Osteoblast (primary cell): ENCODE measurements at places on chromosomes 5 and 9. TPM values are rescaled to one million over a fixed set of nuclear protein-coding genes. Genes with fewer than 3 reads are reported as not detected.

GCNT4 gene
- total RNA-seq: 2.5 and 2.7 TPM in 2 replicates

GFPT2 gene
- 30.4 and 39.5 TPM in 2 replicates for total RNA-seq

GRCh38 chr5:107724642-107725041 is 53.9 kb upstream of the EFNA5 start:
- H3K27me3 ChIP-seq: no peaks in the 10 kb centered on the region
- no peak overlapping the region for H3K27ac ChIP-seq
- H3K4me3 ChIP-seq: no peak overlapping the region
- no peak for DNase-seq
- no peaks in the 10 kb centered on the region for H3K36me3 ChIP-seq

GRCh38 chr9:121196389-121196788 is 5.3 kb downstream of the RAB14 start:
- DNase-seq: no peak
- peaks cover 63% of the 10 kb centered on the region for H3K4me1 ChIP-seq
- no peaks in the 10 kb centered on the region for H3K36me3 ChIP-seq

GRCh38 chr9:107404161-107404560 is 85.4 kb downstream of the KLF4 start:
- H3K36me3 ChIP-seq: no peaks in the 10 kb centered on the region
- H3K27me3 ChIP-seq: peaks cover 20% of the 10 kb centered on the region
- H3K4me3 ChIP-seq: no peak overlapping the region

- no peak overlapping the region for H3K27ac ChIP-seq
- H3K4me1 ChIP-seq: peaks cover 10% of the 10 kb centered on the region
- no peaks in the 10 kb centered on the region for H3K36me3 ChIP-seq
- no peak for DNase-seq
- no peaks in the 10 kb centered on the region for H3K27me3 ChIP-seq
- H3K4me3 ChIP-seq: no peak overlapping the region
Observed at GRCh38 chr9:78930281-78930680, 633.4 kb downstream of the PSAT1 start.

DNA sequence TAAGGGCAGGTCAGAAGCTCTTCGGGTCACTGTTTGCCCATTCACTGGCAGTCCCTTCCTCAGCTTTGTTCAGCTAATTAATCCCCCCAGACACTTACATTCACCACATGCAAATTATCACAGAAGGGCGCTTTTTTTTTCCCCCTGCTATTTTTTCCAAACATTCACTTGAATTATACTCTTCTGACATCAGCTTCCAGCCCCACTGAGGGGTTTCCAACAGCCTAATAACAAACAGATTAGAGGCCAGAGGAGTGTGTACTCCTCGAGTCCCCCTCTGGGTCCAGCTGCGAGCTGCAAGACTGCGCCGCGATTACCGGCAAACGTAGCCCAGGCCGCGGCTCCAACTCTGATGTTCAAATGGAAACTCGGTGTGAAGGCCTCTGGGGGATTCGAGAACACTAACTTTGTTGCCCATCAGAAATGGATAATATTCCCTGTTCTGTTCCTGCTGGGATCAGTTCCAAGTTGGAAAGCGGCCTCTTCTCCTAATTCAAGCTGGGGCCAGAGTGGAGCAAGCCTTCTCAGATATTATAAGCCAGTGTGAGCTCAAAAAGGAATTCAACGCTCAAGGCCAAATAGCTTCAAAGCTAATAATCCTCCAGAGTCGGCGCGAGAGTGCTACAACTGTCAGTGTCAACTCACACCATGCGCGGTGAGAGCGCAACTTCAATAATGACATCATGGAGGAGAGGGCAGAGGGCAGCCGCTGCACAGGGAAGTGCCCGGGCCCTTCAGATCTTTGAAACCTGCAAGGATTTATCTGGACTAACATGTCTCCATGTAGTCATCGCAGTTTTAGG is 560.8 kb downstream of the BNC2 start:
- H3K36me3 ChIP-seq: no peaks in the 10 kb centered on the region
- peaks cover 3% of the 10 kb centered on the region for H3K27me3 ChIP-seq
- no peaks in the 10 kb centered on the region for H3K4me1 ChIP-seq
- no peak overlapping the region for H3K27ac ChIP-seq
- H3K4me3 ChIP-seq: no peak overlapping the region

GRCh38 chr5:170145462-170145861 is 39.8 kb downstream of the FOXI1 start:
- H3K27me3 ChIP-seq: peaks cover 3% of the 10 kb centered on the region
- no peak overlapping the region for H3K27ac ChIP-seq
- no peaks in the 10 kb centered on the region for H3K36me3 ChIP-seq
- no peak overlapping the region for H3K4me3 ChIP-seq
- DNase-seq: no peak

DNA sequence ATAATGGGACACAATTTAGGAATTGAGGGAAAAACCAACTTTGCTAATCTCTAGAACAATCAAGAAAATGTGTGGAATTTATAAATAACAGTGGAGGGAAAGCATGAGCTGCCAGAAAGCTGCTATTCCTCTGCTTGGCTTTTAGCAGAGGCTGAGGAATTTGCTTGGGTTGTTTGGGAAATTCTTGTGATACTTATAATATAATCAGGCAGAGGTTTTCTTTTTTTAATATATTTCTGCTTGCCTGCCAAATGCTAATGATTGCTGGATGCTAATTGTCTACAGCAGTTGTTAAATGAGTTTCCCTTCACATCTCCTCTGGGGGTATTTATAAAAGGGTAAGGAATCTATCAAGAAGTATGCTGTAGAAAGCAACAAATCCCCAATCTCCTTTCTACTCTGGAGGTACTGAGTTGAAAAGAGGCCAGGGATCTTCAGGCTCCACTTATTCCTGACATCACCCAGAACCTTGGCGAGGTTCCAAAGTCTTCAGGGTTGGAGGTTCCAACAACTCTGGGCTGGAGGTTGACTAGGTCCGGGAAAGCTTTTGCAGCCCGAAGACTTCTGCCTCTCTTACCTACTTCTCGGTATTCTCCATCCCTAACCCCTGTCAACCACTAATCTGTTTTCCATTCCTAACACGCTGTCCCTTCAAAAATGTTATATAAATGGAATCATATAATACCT is 60.4 kb upstream of the TMED7 start:
- peak overlapping the region; percentile 24 for H3K27ac ChIP-seq
- no peak overlapping the region for H3K4me3 ChIP-seq
- H3K36me3 ChIP-seq: no peaks in the 10 kb centered on the region

RASGEF1C gene
- under 0.01 TPM in 1 of 2 replicates, not detected in the other for total RNA-seq

GRCh38 chr5:150723845-150724244 is 23.0 kb upstream of the RBM22 start:
- H3K4me3 ChIP-seq: no peak overlapping the region
- peak; percentile 71 for DNase-seq
- H3K27me3 ChIP-seq: no peaks in the 10 kb centered on the region
- no peaks in the 10 kb centered on the region for H3K4me1 ChIP-seq
- H3K36me3 ChIP-seq: peaks cover 80% of the 10 kb centered on the region

- H3K27me3 ChIP-seq: no peaks in the 10 kb centered on the region
- no peak overlapping the region for H3K4me3 ChIP-seq
- DNase-seq: peak; percentile 80
Observed at GRCh38 chr9:32251539-32251938, 132.9 kb upstream of the ACO1 start.

SH3TC2 gene
- 0.59 and 0.72 TPM in 2 replicates for total RNA-seq
